ENCODE measurements at places on chromosomes 5 and 9.

- peak; percentile 29 for DNase-seq
These were observed 161.6 kb upstream of the PANK3 start for GRCh38 chr5:168740811-168741213.

- DNase-seq = peak; percentile 16
These were observed 129.3 kb upstream of the LHFPL2 start for GRCh38 chr5:78777901-78778300.

DNA sequence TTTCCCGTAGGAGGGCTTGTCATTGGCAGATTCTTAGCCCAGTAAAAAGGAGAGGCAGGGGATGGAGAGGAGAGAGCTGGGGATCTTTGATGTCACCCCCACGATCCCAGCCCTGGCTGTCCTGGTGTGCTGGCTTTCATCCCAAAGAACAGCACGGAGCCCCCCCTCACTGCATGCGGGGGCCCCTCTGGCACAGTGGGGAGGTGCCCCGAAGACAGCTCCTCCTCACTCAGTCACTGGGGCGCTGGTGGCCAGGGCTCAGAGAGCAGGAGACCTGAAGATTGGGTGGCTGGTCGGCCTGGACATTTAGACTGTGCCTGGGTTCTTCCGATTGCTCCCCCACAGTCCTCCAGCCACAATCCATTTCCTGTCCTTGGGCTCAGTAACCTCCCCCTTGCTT, 207.5 kb downstream of the MELK start:
- no peak for DNase-seq

DNA sequence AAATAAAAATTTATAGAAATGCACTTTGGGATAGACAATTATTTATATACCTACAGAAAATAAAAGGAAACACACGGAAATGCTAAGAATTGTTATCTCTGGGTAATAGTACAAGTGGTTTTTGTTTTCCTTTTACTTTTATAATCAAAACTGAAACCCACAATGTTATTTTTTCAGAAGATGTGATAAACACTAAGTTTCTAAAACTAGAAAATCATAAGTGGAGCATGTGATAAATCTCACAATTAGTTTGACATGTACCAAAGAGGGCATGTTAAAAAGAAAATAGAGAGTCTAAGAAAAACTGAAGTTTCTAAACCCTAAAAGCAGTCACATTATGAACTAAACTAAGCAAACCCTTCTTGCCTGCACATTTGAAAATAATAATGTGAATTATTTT, 61.1 kb downstream of the OXCT1 start:
- DNase-seq = no peak

- no peak for DNase-seq
These were observed 16.0 kb downstream of the DOCK2 start for GRCh38 chr5:169653091-169653490.

DNA sequence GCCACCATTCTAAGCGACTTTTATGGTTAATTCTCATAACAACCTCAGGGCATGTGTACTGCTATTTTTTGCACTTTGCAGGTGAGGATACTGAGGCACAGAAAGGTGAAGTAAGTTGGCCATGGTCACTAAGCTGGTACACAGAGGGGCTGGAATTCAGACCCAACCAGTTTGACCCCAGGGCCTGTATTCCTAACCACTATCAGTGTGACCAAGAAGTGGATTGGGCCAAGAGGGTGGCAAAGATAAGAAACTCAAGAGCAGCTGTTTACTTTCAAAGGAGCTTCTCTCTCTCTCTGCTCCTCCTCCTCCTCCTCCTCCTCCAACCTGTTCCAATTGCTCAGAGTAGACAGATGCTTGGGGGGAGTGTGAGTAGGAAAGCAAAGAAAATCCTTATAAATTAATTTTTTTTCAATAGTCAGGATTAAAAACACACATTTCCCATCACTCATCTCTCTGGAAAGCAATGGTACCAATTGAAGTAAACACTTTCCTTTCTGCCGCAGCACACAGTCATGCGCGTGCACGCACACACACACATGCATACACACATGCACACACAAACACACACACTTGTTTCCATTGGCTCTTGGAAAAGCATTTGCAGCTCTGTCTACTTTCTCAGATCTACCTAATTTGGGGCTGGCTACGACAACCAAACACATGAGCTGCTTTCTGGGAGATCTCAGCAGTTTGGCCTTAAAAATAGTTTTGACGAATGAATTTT, 736.7 kb upstream of the WWC1 start:
- DNase-seq = no peak

GRCh38 chr9:112274600-112274999, 58.8 kb downstream of the PTBP3 start:
- no peak for DNase-seq

DNA sequence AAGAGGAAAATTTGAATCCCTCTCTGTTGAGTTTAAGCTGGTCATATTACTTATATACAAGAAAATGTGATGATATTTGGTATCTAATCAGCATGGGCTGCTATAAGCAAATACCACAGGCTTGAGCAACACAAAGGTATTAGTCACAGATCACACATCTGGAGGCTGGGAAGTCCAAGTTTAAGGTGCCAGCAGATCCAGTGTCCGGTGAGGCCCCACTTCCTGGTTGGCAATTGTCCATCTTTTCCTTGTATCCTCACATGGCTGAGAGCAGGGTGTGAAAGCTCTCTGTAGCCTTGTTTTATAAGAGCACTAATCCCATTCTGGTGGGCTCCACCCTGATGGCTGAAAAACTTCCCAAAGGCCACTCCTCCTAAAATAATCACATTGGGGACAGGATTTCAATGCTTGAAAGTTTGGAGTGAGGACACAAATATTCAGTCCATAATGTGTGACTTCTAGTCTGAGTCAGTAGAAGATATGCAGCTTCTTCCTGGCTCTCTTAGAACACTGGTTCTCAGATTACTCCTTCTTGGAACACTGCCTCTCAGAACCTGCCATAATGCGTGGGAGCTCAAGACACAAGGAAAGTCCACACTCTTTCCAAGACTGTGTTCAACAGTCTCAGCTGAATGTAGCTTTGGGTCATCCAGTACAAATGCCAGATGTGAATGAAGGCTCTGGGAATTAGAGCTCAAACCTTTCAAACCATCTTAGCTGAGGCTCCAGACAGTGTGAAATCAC, 124.1 kb downstream of the PRDM9 start:
- no peak for DNase-seq

GRCh38 chr5:142453932-142454331, 129.1 kb upstream of the SPRY4 start:
- DNase-seq = no peak

GRCh38 chr5:567664-568060, 43.4 kb upstream of the SLC9A3 start:
- no peak for DNase-seq
